ENCODE measurements at places on chromosomes 6 and 20. TPM values are rescaled to one million over a fixed set of nuclear protein-coding genes. Genes with fewer than 3 reads are reported as not detected.

Gene DPPA5
- total RNA-seq = not detected

Gene HDGFL1
- total RNA-seq = not detected

Gene COL11A2
- 0.16 TPM for total RNA-seq

Gene SYTL3
- total RNA-seq = 9.5 TPM

Gene MBOAT1
- total RNA-seq = 2.4 TPM

Gene SLC35D3
- total RNA-seq = not detected

Gene TLDC2
- total RNA-seq = 0.09 TPM

Gene SYNE1
- total RNA-seq = 98.6 TPM

Gene RSPO3
- total RNA-seq = 0.77 TPM

Gene TFAP2A
- not detected for total RNA-seq

Gene HSF2
- 19.4 TPM for total RNA-seq

Gene GHRH
- total RNA-seq = not detected

Gene SNAP25
- total RNA-seq = 4.5 TPM

Gene AK9
- total RNA-seq = 3.2 TPM

Gene GPR63
- 0.16 TPM for total RNA-seq

Gene PNISR
- total RNA-seq = 76.8 TPM

Gene HMGCLL1
- not detected for total RNA-seq

Gene HMGN3
- total RNA-seq = 41.1 TPM

Gene CENPQ
- 1.8 TPM for total RNA-seq

Gene CNPY3
- 29.3 TPM for total RNA-seq

Gene MAS1
- not detected for total RNA-seq

Gene RSPH4A
- under 0.01 TPM for total RNA-seq

Gene BEND3
- total RNA-seq = 0.47 TPM

Gene CST4
- total RNA-seq = not detected

Gene FILIP1
- 0.52 TPM for total RNA-seq

Gene SLC17A1
- total RNA-seq = not detected

Gene TRAPPC3L
- 0.09 TPM for total RNA-seq

Gene MAK
- total RNA-seq = not detected

Gene CST1
- not detected for total RNA-seq

Gene SLCO4A1
- total RNA-seq = 0.32 TPM

Gene LKAAEAR1
- 0.09 TPM for total RNA-seq

Gene HLA-DOB
- total RNA-seq = 0.32 TPM

Gene RNF182
- 0.34 TPM for total RNA-seq

Gene HLA-DRB1
- not detected for total RNA-seq

Gene EYS
- not detected for total RNA-seq

Gene BCKDHB
- 13.2 TPM for total RNA-seq

Gene SIGLEC1
- not detected for total RNA-seq

Gene RAB44
- total RNA-seq = under 0.01 TPM

Gene SLC22A3
- total RNA-seq = 0.09 TPM

Gene FGD2
- not detected for total RNA-seq

Gene C20orf173
- total RNA-seq = not detected

Gene RBPJL
- total RNA-seq = not detected

Gene STMND1
- total RNA-seq = not detected

Gene AKAP7
- total RNA-seq = 8.5 TPM

Gene KCNG1
- 5.5 TPM for total RNA-seq

Gene ANKRD66
- not detected for total RNA-seq

Gene HLA-DPA1
- total RNA-seq = 2.4 TPM

All from bronchial smooth muscle cell (primary cell).